ENCODE measurements at places on chromosomes 5 and 9. TPM values are rescaled to one million over a fixed set of nuclear protein-coding genes. Genes with fewer than 3 reads are reported as not detected.

CETN3 gene
- total RNA-seq = 12.3 TPM

POU5F2 gene
- 4.9 TPM for total RNA-seq

LRRC19 gene
- total RNA-seq = under 0.01 TPM

TMC1 gene
- total RNA-seq = 0.39 TPM

IFNA13 gene
- not detected for total RNA-seq

CDC20B gene
- not detected for total RNA-seq

CYSRT1 gene
- 0.52 TPM for total RNA-seq

PHF24 gene
- 0.11 TPM for total RNA-seq

C5orf52 gene
- total RNA-seq = not detected

BRINP1 gene
- 8.2 TPM for total RNA-seq

SEMA6A gene
- total RNA-seq = 0.39 TPM

SPAG8 gene
- 1.2 TPM for total RNA-seq
